ENCODE measurements at places on chromosomes 3 and 15.

- no peak for DNase-seq
Measured at GRCh38 chr3:183634707-183635106, 716 bp upstream of the KLHL24 start.

DNA sequence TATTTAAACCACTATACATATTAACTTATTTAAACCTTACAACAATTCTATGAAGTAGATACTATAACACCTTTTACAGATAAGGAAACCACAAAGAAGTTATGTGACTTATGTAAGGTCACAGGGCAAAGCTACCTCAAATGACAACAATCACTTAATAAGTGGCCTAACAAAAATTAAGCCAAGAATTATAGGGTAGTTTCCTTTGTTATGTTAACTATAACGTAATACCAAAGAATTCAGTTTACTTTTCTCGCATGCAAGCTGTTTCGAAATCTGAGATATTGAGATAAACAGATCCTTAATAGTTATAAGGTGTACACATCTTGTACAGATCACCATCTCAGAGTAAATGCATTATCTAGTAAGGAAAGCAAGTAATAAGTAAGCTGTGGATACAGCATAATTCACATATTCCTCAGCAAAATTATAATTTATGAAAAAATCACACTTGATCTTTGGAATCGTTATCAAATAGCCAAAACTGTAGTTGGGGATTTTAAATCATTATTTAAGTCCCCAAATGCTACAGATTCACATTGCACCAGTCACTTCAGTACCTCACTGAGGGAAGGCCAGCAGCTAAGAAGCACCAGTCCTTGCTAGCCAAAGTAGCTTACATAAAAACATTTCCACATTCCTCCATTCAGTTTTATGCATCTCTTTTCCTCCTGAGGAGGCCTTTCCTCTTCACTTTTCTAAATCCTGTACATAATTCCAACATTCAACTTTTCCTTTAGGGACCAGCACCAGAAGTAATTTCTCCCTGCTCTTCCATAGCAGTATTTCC is 226.8 kb downstream of the TBC1D5 start:
- no peak for DNase-seq

DNA sequence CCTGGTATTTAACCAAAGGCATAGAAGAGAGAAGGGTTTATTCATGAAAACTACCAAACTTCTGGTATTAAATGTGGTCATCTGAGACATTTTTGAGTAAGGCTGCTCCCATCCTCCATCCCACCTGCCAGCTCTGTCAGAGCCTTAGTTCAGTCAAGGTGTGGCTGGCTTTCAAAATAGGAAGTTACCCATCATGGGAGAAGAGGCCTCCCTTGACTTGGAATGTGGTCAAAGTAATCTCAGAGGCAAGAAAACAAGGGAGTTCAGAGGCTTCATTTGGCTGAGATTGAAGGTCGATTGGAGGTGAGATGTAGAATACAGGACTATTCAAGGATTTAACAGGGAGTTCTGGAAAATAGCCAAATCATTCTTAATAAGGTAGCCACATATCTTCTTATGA is 540.4 kb upstream of the ARRDC4 start:
- no peak for DNase-seq

DNA sequence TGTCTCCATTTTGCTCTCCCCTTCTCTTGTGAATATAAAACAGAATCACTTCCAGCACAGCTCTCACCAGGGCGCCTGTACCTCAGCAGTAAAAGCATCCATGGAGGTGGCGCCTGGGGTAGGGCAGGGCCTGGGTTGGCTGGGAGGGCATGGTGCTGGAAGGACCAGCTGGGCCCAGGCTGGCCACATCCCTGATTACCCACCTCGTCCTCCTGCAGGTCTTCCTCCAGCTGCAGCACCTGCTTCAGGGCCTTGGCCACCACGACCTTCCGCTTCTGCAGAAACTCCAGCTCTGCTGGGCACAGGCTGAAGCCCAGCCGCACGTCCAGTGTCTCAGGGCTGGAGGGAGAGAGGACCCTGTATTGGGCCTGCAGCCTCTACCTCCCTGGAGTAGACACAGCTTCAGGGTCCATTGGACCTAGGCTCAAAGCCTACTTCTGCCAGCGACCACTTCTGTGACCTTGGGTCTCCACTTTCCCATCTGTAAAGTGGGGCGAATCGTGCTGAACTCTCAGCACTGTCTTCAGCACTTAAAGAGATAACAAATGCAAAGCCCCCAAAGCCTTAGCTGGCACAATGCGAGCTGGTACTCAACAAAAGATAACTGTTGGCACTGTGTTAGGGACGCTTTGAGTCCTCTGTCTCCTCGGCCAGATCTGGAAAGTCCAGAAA is 23.8 kb downstream of the PLA2G4E start:
- no peak for DNase-seq

DNA sequence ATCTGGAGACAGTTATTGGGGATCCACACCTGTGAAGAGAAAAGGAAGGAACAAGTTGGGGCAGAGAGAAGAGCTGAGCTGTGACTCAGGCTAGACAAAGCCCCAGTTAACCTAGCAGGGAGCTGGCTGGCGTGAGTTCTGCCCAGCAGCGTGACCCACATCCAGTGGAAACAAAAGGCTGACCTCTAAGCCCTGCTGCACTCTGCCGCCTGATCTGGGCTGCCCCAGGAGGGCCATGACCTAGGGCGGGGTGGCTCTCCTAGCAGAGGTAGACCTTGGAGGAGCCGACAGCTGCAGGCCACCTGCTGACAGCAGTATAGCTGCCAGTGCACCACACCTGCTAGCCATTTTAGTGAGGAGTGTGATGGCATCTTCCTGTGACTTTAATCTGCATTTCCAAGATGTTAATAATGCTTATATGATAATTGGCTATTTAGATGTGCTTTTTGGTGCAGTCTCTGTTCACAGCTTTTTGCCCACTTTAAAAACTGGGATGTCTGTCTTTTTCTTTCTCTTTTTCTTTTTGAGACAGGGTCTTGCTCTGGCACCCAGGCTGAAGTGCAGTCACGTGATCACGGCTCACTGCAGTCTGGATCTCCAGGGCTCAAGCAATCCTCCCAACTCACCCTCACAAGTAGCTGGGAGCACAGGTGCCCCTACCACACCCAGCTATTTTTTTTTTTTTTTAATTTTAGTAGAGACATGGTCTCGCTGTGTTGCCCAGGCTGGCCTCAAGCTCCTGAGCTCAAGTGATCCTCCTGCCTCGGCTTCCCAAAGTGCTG is 78.1 kb downstream of the LSM3 start:
- no peak for DNase-seq

- peak; percentile 99 for DNase-seq
Measured at GRCh38 chr3:113744941-113745755, 901 bp downstream of the NAA50 start.

GRCh38 chr15:101376615-101377395 is 81.8 kb upstream of the SNRPA1 start:
- DNase-seq, result no peak

DNA sequence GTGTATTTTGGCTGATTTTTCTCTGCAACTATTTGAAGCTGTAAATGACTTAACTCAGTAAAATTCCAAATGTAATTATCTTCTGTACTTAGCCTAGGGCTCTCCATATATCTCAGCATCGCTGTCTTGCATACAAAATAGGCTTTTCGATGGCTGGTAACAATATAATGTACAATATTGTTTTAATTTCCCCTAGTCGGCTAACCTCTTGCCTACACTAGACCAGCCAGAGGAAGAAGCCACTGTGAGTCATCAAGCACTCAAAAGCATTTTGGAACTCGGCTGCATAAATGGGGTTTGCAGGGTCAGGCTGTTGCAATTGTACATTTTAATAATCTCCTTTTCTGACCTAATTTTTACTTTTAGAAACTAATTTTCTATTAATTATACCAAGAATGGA is 583.8 kb downstream of the FOXP1 start:
- peak; percentile 58 for DNase-seq

Measured in Kasumi-1 (cell line).